ENCODE measurements at places on chromosomes 2 and 18.

- DNase-seq, result no peak
Measured at GRCh38 chr18:72329533-72329932, 214.6 kb downstream of the CBLN2 start.

GRCh38 chr2:124805060-124805459 lies 780.0 kb downstream of the CNTNAP5 start:
- no peak for DNase-seq

GRCh38 chr2:219388907-219389156 lies 1.1 kb upstream of the DNPEP start:
- DNase-seq, result no peak

DNA sequence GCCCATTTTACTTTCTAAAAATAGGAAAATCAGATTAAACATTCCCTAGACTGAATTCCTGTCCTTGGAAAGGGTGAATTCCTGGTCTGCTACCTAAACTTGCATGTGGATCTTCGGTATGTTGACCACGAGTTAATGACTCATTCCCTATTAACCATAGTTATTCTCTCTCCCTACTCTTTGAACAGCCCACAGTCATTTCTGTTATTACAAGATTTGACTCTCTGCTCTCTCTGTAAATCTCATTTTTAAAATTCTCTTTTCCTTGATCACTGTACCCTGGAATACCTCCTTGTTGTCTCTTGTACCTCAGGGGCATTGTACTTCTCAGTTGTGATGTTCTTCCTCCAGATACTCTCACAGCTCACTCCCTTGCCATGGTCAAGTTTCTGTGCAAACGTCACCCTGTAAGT lies 92.0 kb upstream of the GULP1 start:
- DNase-seq, result no peak

GRCh38 chr2:229033816-229034215 lies 237.3 kb downstream of the PID1 start:
- no peak for DNase-seq

DNA sequence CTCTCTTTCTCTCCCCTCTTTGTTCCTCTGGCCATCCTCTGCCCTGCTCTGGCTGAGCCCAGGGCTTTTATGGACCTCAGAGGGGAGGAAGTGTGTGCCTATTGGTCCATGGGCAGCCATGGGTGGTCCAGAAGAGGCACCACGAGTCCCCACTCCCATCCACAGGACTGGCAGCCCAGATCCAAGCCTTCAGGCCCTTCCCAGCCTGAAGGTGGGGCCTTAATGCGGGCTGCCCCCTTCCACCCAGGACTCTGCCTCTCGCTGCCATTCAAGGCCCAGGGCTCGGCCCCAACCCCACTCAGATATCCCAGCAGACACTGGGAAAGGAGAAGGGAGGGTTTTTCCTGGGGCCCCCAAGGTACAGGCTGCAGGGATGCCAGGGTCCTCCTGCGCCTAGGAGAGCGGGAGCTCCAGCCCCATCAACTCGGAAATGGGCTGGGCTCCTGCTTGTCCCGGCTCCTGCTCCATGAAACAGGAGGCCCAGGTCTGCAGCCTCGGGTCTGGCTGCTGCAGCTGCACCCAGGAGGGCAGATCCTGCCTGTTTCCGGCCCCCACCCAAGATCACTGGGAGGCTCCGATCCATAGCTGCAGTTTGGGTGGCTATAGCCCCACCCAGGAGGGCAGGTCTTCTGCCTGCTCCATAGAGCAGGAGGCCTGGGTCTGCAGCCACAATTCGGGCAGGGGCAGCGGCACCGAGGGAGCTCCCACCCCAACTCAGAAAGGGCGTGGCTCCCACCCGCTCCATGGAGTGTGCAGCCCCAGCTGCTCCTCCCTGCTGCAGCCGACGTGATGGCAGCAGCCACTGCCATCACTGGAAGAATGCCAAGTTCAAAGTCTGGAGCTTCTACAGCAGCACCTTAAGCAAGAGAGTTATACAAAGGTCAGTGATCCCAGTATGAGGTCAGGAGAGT lies 116.6 kb upstream of the RBBP8 start:
- DNase-seq, result no peak

- DNase-seq, result no peak
Measured at GRCh38 chr18:58793361-58793760, 71.3 kb upstream of the ZNF532 start.

- DNase-seq, result no peak
Measured at GRCh38 chr2:9258501-9258900, 51.9 kb downstream of the ASAP2 start.

GRCh38 chr2:85255456-85255812 lies 72.4 kb downstream of the TGOLN2 start:
- DNase-seq, result no peak

DNA sequence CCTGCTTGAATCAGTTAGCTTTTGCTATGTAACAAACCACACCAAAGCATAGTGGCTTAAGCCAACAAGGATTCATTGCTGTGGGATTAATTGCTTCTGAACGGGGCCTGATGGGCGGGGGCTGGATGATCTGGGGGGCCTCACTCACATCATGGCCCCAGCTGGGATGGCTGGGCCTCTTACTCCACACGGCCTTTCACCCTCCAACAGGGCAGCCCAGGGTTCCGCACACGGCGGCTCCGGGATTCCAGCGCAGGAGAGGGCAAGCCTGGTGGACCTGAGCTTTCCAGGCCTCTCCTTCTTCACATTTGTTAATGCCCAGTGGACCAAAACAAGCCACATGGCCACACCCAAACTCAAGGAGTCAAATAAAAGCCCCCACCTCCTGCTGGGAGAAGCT lies 86.3 kb upstream of the PHLPP1 start:
- no peak for DNase-seq

DNA sequence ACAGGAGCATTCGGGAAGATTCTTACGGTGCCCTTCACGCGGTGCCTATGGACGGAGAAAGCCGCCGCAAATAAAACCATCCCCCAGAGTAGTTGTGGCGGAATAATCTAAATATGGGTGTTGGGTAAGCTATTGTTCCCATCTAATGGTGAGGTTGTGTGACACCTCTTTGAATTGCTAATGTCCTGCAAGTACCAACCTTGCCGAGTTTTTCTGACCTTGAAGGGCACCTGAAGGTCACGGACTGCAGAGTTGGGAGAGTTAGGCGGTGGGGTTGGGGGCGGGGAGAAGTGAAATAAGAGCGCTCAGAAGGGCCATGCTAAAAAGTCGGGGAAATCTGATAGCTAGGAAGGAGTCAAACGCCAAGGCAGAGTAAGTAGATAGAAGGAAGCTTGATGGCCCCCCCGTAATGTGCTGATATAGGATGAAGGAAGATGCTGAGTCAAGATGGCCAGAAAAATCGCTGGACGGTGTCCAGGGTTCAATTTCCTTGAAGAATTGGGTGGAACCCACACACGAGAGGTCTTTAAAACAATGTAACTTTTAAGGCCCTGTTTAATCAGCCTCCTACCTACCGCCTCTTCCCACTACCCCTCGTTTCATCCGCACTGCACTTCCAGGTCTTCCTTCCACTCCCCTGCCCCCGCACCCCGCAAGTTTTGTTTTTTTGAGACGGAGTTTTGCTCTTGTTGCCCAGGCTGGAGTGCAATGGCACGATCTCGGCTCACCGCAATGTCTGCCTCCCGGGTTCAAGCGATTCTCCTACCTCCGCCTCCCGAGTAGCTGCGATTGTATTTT lies 600 bp downstream of the KATNAL2 start:
- DNase-seq, result no peak

- no peak for DNase-seq
Measured at GRCh38 chr18:69830189-69830588, 117.5 kb downstream of the CD226 start.

DNA sequence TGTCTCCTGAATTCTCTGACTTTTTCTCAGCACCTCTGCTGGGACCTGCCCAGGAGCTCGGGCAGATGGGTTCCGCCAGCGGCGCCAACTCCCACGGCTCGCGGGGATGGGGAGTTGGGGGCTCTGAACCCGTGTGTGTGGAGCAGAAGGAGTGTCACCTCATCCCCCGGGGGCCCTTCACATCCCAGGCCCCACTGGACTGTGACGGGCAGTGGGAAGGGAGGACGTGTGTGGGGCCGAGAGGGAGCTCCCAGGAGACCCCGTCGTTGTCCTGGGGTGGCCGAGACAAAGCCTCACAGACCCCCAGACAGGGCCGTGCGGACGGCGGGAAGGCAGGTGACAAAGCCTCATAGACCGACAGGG lies 130.0 kb upstream of the CTDP1 start:
- DNase-seq, result no peak

DNA sequence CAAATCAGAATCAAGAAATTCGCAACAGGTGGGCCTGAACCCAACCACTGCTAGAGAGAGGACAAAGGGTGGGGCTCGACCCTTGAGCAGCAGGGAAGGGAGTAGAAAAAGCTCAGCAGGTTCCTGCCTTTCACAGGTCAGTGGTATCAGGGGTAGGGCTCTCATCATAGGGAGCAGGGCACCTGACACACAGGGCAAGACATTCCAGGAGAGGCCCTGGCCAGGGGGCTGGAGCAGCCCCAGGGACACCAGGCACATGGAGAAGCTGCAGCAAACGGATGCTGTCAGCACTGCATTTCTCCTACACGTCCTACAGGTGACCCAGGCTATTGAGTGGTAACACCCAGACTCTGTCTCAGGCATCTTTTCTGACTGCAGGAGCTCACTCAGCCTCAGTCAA lies 17.2 kb upstream of the MLPH start:
- no peak for DNase-seq

DNA sequence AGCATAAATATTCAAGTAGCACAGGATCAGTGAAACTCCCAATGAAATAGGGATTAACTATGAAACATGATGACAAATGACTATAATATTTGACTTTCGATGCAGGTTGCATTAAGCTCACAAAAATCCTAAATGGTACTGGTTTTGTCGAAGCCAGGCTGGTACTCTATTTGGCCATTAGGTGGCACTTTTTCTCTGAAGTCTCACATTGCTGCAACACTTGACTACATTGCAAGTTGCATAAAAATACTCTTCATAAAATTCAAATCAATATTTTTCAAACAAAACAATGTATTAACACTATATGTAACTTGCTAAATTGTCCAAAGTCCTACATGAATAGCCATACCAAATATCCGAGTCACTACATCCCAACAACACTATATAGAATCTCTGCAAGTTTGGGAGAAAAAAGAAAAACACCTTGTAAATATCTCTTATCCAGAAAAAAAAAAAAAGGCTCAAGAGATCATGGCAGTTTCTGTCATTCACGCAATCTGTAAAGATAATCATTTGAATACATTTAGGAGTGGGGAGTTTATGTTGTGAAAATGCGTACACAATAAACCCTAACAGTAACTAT lies 9.5 kb downstream of the RTTN start:
- DNase-seq, result no peak

- DNase-seq, result no peak
Measured at GRCh38 chr2:216648105-216648504, 14.9 kb downstream of the IGFBP2 start.

- no peak for DNase-seq
Measured at GRCh38 chr2:231399046-231399852, 3.7 kb downstream of the B3GNT7 start.

DNA sequence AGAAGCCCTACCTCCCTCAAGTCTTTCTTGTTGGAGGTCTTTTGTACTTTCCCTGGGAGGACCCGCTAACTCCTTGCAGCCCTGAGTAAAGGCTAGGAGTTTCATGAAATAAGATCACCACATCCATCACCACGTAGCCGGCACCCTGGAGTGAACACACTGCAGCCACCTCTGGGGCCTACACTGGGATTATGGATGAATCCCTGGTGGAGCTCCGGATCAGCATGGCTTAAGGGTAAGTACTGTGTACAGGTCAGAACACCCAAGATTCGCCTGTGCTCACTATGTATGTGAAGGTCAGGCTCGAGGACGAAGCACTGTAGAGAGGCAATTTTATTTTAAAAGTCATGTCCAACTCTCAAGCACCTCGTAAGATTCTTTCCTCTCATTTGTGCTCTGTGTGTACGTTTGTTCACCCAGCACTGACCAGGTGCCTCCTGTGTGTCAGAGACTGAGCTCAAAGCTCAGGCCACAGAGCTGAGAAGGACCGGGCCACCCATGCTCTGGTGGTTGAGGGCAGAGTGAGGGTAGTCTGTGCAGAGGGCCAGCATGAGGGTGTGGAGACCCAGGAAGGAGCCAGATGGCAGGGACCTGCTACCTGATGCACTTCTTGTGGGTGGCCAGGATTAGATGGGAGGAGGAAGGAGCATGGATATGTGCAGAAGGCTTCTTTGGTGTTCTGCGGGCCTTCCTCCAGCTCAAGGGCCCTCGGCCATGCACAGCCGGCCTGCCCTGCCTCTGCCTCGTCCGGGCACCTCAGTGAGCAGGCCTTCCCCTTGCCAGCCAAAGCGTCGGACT lies 66.7 kb upstream of the TFCP2L1 start:
- DNase-seq, result no peak

DNA sequence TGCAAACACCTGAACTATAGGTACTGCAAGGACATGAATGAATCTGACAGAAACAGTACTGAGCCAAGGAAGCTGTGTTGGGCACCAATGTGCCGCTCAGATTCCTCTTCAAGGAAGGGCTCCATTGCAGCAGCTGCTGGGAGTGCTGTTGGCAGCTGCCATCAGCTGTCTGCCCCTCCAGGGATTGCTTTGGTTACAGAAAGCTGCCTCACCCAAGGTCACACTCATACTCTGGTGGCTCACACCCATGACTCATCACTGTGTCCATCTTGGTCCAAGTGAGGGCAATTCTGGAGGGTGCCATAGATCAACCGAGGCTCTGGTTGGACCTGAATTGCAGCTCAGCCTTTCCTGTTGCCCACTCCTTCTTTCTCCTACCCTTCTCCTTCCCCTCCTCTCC lies 24.4 kb upstream of the TRPM8 start:
- no peak for DNase-seq

DNA sequence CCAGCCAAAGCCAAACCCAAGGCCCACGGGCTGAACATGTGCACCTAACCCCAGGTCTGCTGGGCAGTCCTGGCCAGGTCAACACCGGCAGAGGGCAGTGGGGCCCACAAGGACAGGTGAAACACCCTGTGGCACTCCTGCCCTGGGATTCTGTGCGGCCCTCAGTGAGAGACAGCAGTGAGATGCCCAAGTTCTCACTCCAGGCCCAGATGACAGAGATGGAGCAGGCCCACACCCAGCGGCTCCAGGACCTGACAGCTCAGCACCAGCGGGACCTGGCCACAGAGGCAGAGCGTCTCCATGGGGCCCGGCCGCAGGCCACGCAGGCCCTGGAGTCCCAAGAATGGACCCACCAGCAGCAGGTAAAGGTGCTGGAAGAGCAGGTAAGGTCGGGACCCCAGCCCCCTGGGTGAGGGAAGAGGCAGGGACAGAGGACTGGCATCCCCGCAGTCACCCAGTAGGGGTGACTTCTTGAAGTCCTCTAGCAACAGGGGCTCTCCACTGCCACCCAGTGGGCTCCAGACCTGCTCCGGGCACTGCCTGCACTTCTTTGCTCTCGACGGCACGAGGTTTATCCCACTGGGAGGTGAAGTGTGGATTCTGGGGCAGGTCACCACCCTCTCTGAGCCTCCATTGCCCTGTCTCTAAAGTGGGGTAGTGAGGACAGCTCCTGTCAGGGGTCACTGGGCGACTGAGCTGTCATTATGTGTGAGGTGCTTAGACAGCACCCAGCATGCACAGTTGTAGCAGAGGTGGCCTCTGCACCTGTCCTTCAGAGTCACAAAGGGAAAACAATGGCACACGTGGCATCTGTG lies 8.8 kb upstream of the SNED1 start:
- DNase-seq, result no peak

Measured in stimulated activated CD4-positive, alpha-beta T cell treated with anti-CD3 and anti-CD28 coated beads, Interleukin-1b, Interleukin-23, amount 100 ng/mL, for 1 hour (primary cell).